ENCODE measurements at places on chromosomes 5 and 9.
A peak's percentile ranks its signal among the peaks of the same experiment; 100 is the strongest.

DNA sequence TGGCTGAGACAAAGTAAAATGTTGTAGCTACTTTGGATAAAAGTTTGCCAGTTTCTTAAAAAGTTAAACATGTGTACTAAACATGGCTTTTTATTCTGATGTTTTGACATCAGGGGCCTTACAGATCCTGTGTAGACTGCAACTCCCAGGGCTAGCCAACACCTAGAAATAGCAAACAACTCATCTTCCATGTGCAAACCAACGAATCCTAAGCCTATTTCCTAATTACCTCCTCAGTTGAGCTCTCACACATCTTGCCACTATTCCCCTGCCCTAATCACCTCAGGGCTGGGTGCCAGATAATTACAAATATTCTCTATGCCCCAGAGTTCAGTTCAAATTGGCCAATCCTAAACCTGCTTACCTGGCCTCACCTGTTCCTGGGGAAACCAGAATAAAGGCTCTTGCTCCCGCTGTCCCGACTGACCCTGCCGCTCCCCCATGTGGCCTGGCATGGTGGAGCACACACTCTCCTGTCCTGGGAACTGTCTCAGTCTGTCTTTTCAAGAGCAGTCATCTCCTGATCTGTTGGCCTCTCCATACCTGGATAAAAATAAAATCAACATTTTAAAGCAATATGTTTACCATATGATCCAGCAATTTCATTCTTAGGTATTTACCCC, 37.1 kb upstream of the FAM169A start:
- no peak for DNase-seq

DNA sequence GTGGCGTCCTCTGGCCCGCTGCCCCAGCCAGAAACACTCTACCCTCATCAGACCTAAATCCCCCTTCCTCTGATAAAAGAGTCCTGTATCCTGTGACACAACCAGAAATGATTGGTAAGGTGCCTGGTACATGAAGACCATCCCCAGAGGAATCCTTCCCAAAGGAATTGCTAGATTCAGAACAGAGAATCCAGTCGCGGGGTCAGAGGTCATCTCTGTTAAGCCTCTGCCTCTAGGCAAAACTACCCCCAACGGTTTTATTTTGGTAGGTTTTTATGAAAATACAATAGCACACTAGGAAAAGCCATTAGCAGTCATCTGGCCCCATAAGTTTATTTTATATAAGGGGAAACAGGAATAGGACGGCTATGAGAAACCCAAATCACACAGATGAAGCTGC, 102.4 kb upstream of the HAND1 start:
- no peak for DNase-seq

GRCh38 chr9:36023260-36024048, 13.3 kb upstream of the RECK start:
- peak; percentile 60 for DNase-seq

- DNase-seq, result no peak
Observed at GRCh38 chr9:81566074-81566698, 123.2 kb downstream of the TLE1 start.

- no peak for DNase-seq
Observed at GRCh38 chr9:127074561-127075548, 47.6 kb downstream of the ANGPTL2 start.

GRCh38 chr9:15927161-15927560, 374.3 kb downstream of the CCDC171 start:
- no peak for DNase-seq

DNA sequence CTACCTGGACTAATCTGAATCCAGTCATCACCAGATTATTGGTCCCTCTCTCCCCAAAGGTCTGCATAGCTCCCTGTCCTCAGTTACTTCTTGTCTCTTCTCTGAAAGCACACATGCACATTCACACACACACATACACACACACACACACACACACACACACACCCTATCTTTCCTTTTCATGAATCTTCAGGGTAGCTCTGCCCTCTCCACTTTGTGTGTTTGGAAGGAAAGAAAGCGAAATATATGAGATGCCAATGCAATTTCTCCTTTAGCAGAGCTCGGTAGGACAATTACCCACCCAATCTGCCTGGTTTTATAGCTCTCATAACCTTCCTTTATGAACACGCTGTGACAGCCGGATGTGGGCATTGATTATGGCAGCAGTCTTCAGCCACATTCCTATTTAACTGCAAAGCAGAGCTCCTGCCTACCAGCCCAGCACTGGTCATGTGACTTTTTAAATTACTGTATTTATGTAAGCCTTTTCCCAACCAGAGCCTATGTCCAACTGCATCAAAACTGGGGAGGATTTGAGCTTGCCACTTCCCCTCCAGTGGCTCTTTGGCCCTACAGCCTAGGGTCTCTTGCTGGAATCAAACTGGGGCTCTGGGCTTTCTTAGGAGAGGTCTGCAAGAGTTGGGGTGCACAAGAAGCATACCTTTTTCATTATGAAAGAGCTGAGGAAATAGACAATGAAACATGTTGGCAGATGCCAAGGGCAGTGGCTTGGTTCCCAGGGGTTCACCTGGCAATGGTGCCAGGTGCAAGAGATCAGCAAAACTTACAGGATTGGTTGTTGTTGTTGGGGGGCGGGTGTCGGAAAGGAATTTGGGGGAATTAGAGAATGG, 20.8 kb upstream of the MATR3 start:
- DNase-seq, result no peak

DNA sequence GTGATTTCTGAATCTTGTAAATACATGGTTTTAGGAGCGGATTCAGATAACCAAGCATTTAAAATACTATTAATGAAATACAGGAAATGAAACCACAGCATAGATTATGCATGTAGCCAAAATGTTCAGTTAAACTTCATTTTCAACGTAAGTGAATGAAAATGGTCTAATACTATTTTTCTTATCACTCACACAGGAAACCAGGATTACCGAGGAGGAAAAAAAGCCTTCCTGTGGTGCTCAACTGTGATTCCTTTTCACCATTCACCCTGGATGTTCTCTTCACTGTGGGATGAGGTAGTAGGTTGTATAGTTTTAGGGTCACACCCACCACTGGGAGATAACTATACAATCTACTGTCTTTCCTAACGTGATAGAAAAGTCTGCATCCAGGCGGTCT, 83.4 kb upstream of the ZNF169 start:
- DNase-seq, result no peak

- DNase-seq, result no peak
Observed at GRCh38 chr9:93234600-93234999, 50.7 kb downstream of the WNK2 start.

- DNase-seq, result no peak
Observed at GRCh38 chr5:143402017-143402552, 1.4 kb downstream of the NR3C1 start.

Measured in activated CD4-positive, alpha-beta T cell treated with anti-CD3 and anti-CD28 coated beads, Interleukin-2, Interleukin-4, amounts not matched to agents 100 ng/mL and 50 ng/mL, durations not matched to agents 16 hours and 8 hours (primary cell).